HT1080 (cell line): ENCODE measurements at places on chromosomes 3 and 15. TPM values are rescaled to one million over a fixed set of nuclear protein-coding genes. Genes with fewer than 3 reads are reported as not detected.

- no peak for DNase-seq
These were observed 5.8 kb downstream of the CCR9 start for GRCh38 chr3:45892161-45892560.

DNA sequence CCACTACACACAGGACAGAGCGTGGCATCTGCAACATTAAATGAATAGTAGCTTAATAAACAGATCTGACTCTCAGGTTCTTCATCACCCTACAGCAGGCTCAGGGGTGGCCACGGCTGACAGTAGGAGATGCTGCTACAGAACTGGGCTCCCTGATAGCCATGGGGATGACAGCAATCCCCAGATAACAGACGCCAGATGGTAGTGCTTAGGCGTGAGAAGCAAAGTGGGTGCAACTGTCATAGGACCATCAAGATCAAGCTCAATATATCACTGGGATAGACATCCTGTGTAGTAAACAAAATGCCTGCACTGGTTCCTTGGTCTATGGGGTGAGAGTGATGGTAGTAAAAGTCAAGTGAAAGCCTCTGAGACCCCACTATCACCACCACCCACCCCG is 2.6 kb upstream of the TPRA1 start:
- no peak for DNase-seq

Gene LDHAL6B
- not detected in 2 replicates for total RNA-seq

DNA sequence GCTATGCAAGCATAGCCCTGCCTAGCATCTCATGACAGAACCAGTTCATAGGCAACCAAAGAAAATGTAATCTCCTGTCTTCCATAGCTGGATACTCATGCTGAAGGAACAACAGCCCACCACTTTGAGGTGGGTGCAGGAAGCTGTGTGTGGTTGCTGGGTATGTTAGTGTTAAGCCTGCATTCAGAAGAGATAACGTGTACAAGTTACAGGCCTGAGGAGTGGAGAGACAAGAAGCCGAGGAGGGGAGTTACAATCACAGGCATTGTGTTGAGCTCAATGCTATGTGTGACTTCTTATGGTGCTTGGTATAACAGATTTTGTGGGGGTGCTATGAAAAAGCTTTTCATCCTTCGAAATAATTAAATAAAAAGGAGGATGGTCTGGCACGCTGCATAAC is 42.8 kb upstream of the SECISBP2L start:
- no peak for DNase-seq

Gene FGF7
- total RNA-seq = 0.02 TPM in 1 of 2 replicates, not detected in the other

DNA sequence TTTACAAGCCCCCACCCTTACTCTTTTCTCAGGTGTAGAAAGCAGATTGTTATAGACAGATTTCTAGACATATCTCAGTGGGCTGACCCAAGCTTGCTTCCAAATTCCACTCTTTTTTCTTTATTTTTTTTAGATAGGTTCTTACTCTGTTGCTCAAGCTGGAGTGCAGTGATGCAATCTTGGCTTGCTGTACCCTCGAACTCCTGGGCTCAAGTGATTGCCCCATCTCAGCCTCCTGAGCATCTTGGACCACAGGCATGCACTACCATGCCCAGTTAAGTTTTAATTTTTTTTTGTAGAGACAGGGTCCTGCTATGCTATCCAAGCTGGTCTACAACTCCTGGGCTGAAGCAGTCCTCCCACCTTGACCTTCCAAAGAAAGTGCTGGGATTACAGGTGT is 53.5 kb upstream of the ADAMTS9 start:
- no peak for DNase-seq

DNA sequence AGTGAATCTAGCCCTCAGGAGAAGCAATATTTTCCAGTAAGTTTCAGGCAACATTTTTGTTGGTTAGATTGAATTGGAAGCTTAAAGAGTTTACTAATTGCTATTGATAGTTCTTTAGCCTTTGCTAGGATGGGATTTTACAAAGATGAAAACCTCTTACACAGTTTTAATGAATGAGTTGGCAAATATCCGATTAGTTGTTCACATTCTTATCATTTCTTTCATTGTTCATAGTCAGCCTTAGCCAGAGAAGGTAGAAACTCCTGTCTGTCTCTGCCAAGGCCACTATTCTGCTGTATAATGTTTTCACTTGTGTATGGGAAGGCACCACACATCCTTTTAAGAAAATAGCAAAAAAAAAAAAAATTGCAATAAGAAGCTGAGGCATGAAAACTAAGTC is 222.0 kb upstream of the MANF start:
- no peak for DNase-seq
